RPMI8226 (cell line): ENCODE measurements at places on chromosomes 4 and X.

DNA sequence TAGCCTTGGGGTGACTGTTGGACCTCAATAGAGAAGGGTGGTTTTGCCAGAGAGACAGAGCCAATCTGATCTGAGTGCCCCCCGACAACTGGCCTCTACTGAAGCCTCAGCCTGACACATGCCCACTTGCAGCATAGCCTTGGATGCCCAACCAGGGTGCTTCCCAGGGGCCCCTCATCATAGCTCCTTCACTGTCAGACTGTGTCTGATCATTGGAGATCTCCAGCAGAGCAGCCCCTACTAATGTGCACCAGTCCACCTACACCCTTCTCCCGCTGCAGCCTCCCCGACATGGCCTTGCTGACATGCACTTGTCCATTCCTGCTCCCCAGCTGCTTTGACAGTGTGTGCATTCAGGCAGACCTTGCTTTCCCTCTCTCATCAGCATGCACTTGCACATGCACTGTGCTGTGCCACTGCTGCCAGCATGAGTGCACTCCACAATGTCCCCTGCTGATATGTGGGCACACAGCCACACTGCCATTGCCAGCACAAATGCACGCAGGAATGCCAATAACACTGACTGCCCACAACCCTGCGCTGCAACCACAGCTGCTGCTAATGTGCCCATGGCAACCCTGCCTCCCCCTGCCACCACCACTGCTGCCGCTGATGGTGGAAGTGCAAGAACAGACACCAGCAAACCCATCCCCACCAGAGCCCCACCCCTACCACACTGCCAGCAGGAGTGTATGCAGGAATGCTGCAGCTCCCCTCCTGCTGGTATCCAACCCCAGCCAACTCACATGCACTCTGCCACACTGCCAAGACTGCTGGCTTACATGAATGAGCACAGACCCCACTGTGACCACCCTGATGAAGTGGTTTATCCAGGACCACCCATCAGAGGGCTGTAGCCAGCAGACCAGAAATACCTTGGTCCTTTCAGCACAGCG is 68.1 kb upstream of the ZMAT1 start:
- no peak for DNase-seq

- DNase-seq, result no peak
Measured at GRCh38 chr4:177308125-177308524, 1.5 kb upstream of the NEIL3 start.

DNA sequence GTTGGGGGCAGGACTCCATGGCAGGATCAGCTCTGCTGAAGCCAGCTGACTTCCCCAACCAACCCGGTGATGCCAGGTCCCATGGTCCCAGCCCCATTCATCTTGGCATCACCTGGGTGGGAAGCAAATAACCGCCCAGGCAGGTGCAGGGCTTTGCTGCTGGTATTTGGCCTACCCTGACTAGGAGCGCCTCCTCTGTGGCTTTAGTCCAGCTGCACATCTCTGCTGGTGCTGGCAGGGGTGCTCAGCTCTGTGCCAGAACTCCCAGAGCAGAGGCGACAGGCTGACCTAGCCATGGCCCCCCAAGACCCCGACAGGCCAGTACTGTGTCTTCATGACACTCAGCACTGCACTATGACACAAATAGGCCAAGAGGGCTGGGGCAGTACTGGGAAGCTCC is 64.4 kb downstream of the STARD8 start:
- DNase-seq, result no peak

GRCh38 chr4:157280673-157281072 is 60.1 kb downstream of the GRIA2 start:
- DNase-seq, result no peak

DNA sequence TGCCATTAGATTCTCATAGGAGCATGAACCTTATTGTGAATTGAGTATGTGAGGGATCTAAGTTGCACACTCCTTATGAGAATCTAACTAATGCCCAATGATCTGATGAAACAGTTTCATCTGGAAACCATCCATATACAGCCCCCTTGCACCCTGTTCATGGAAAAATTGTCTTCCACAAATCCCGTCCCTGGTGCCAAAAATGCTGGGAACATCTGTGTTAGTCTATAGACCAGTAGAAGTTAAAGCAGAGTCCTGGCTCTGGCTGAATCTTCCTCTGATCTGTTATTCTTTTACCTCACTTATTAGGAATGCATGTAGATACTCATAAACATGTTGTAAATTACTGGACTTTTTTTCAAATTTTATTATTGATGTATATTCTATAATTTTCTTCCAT is 29.2 kb downstream of the SULT1B1 start:
- no peak for DNase-seq

DNA sequence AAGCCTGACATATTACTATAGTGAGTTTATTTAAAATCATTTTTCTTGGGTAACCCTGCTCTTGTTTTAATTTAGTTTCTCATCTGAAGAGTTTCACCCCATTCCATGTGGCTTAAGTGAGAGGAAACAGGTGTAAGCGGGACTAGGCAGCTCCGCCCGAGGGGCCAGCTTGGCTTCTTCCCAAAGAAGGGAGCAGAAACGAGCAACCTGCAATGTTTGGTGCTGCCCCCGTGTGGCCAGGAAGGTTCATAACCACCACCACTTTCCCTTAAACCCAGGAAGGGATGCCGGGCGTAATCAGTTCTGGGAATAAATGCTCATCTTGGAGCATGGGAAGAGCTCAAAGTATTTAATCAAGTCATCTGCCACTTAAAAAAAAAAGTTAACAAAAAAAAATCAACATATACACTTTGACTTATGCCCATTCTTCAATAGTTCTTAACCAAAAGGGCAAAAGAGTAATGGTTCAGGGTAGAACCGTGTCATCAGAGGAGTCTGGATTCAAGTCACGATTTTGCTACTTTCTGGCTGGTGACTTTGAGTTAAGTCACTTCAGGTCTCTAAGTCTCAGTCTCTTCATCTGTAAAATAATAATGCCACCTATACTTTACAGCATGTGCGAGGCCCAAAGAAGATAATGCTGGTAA is 147.9 kb downstream of the NSUN7 start:
- DNase-seq, result peak; percentile 25

DNA sequence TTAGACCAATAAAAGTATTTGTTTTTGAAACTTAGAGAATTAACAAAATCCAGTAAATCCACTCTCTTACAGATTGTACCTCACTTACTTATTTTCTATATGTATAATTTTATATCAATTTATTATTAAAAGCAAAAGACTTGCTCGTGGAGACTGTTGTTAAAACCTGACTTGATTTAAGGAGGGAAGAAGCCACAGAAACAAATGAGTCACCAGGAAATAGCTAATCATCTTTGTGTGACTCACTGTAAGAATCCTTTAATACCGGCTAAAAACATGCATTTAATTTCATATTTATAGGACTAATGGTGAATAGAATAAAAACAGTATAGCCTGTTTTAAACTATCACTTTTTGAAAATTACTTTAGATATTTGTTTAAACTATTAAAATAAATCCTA is 29.9 kb upstream of the UBE2NL start:
- DNase-seq, result no peak

DNA sequence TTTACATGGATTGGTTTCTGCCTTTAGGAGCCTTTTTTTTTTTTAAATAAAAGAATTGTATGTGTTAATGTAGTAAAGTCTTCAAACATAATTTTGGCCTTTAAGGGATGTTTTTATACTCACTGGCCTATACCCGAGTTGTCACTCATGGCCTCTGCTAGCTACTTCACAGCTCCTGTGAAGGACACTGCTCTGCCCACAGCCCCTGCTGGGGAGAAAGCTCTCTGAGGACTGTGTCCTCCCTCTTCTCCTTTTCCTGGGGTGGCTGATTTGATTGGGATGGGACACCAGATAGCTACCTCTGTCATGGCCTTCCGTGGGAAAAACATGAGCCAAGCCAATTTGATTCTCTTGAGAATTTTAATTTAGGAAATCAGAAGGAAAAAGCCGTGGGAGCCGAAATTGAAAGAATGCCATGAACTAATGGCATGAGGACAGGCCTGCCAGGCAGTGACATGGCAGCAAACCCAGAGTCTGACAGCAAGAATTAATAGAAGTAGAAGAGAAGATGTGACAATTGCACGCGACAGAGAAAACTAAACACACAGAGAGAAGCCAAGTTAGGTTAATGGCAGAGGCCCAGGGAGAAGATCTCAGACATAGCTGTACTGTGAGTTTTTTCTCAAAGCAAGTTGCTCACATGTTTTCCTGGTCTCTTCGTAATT is 81.4 kb downstream of the ARHGAP10 start:
- no peak for DNase-seq

GRCh38 chr4:53371843-53372521 is 5.5 kb upstream of the FIP1L1 start:
- DNase-seq, result no peak

- no peak for DNase-seq
Measured at GRCh38 chrX:30489323-30489722, 88.2 kb downstream of the TASL start.
